ENCODE measurements at places on chromosomes 11 and 22.

DNA sequence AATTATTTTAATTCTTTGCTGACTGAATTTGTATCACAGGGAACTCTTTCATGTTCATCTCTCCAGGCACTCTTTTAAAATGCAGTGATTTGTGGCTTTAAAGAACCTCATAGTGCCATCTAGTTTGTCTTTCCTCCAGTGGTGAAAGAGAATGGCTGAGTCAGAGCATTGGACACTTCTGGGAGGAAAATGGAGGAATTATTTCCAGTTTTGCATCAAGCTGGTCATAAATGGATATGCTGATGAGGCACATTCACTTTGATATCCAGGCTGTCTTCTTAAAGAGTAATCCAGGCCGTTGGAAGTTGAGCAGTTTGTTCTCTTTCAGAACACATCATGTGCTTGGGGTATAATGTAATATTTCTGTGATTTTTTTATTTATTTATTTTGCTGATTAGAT is 273.7 kb downstream of the DDX10 start:
- no peak for DNase-seq

DNA sequence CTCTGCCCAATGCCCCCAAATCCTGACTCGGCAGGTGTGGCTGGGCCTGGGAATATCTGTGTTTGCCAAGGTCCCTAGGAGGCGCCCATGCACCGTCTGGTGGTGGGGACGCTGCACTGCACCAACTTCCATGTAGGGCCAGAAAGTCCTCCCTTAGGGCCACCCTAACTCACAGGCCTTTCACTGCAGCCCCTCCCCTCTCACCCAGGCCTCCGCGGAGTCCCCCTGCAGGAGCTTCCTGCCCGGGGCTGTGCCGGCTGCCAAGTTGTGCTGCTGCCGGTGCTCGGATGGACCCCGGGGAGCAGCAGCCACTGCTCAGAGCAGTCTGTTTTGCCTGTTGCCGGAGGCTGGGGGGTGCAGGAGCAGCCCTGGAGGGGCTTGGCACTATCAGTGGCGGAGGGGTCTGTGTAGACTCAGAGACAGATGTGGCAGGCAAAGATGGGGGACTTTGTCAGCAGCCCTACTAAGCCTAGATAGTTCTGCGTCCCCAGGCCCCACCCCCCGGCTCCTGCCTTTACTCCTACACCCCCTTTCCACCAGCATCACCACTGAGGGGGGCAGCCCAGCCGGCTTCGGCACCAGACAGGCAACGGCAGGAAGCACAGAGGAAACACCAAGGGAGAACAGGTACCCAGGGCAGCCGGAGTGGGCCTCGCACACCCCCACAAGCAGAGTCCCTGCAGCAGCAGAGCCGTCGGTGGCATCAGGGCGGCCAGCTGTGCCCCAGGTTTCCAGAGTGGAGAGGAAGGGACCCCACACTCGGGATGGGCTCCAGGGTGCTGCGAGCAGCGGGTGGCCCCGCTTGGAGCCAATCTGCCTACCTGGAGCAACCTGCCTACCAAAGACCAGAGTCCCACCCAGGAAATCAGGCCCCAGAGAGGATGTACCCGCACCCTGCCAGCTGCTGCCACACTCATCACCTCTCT is 124.3 kb downstream of the TRIM29 start:
- no peak for DNase-seq

- no peak for DNase-seq
These were observed 10.4 kb upstream of the SREBF2 start for GRCh38 chr22:41822317-41823057.

- no peak for DNase-seq
These were observed 115.4 kb downstream of the C11orf58 start for GRCh38 chr11:16853859-16854258.

DNA sequence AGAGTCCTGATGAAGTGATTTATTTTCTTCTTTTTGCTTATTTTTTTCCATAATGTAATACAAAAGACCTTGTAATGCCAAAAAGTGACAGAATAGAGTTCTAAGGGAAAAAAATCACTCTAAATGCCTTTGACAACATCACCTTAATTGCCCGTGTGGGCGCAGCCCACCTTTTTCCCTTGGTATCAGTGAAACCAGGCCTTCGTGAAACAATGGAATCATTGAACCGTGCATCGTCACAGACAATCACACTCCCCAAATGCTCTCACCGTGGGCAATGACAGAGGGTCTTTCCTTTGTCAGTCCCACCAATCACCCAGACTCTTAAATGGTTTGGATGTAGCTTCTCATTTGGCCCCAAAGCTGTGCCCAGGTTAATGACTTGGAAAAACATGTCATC is 9.6 kb upstream of the SLC6A5 start:
- DNase-seq, result no peak

DNA sequence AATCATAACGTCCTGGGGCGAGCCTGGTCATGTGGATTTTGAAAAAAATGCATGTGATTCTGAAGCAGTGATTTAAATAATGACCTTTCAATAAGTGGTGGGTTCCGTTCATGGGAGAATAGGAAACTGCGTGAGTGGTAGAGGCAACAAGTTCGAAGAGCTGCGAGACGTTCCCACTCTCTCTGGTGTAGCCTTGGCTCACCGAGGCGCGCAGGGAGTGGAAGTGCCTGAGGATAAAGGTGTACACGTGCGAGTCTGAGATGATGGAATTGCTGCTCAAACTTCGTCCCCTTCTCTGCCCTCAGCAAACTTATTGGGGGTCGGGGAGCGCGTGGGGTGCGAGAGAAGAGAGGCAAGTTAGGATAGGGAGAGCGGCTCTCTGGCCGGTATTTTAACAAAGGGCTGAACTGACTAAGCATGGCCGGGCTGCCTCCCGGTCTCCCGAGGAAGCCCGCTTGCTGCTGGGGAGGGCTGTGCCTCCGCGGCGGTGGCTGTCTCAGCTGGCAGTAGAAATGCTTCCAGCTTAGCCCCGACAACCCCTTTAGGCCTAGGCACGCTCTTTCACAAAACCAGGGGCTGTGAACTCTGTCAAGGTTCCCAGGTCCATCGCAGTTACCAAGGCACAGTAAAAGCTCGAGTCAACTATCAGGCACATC is 875 bp upstream of the STT3A start:
- DNase-seq, result peak; percentile 9

DNA sequence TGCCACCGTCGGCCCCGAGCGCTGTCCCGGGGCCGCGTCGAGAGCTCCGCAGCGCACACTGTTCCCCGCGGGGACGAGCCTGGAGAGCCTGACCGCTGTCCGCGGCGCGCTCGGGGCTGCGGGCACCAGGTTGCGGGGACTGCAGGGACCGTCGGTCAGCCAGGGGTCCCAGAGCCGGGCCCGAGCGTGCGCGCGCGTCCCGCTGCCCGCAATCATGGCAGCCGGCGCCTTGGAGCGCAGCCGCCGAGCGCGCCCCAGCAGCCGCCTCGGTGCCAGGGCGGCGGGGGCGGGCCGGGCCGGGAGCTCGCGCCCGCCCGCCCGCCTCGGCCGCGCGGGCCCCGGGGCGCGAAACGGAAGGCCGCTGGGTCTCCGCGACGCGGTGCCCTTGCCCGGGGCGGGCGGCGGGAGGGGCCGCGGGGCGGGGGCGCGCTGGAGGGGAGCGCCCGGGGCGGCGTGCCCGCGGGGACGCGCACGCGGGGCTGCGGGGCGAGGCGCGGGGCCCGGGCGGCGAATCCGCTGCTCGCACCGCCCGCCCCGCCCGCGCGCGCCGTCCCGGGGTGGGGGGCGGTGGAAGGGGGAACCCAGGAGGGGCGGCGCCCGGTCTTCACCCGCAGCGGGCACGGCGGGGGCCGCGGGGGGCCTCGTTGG is 79.4 kb upstream of the PPARA start:
- no peak for DNase-seq

GRCh38 chr11:41497974-41498373 is 38.5 kb upstream of the LRRC4C start:
- DNase-seq, result no peak

DNA sequence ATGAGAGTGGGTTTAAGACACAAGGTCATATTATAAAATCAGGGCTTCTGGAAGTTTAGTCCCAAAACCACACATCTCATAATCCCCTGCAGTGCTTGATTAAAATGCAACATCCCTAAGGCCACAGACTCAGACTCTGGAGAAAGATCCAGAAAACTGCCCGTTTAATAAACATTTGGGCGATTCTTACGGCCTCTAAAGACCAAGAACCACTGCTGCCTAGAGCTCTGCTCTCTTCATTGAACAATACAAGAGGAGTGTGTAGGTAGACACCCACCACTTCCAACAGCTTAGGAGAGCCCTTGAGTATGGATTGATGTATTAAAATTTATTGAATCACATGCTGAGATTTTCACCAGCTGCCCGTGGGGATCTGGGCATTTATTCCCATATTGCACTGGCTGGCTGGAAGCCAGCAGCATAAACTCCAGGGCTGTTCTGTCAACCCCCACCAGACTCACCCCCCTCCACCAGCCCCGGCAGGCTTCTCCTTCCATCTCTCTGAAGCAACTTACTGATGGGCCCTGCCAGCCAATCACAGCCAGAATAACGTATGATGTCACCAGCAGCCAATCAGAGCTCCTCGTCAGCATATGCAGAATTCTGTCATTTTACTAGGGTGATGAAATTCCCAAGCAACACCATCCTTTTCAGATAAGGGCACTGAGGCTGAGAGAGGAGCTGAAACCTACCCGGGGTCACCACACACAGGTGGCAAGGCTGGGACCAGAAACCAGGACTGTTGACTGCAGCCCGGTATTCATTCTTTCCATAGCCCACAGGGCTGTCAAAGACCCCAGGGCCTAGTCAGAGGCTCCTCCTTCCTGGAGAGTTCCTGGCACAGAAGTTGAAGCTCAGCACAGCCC is 749 bp upstream of the BEST1 start:
- DNase-seq, result no peak

DNA sequence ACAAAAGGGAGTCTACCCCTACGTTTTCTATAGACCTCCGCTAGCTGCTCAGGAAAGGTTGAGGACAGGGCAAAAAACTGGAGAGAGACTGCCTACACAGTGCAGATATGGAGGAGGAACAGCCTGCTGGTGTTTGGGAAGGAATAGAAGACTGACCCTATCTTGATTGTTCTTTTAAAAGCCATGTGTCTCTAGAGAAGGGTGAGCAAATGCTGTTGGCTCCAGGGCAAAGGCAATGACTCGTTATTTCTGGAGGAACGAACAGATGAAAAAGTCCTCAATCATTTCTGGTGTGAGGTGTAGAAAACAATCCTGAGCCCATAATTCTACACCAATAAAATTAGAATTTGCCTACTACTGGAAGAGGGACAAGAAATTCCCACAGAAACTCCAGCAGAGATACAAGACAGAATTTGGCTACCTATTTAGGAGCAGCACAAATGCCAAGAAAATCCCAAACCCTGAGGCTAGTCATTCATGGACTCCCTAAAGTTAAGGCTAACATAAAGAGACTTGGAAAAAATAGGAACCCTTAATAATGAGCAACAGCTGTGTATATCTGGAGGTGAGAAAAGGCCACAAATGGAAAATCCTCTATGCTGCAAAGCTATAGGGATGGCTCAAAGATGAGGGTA is 1206.3 kb upstream of the CNTN5 start:
- DNase-seq, result no peak

- no peak for DNase-seq
These were observed 42.4 kb upstream of the NNMT start for GRCh38 chr11:114253771-114254170.

DNA sequence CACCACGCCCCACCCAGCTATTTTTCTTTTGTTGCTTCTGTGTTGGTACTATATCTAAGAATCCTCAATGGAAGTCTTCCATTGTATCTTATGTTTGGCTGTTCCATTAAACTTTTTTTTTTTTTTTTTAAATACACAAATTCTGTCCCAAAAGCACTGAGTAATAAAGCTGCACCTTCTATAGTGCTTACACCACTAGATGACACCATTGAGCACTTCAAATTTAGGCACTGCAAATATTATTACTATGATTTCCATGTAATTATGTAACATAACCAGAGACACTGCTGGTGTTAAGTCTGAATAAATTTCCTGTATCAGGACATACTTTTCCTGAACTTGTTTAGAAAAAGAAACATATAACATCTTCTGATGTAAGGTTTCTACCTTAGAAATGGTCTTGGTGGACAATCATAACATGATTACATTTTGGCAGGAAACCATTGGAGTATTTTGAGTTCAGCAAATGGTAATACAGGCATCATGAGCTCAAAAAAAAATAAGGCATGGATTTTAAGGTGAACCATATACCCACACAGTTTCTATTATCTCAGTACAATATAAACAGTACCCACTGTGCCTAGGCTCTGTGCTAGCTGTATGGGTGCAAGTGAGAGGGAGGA is 110.5 kb downstream of the ATG16L2 start:
- no peak for DNase-seq

GRCh38 chr11:45110562-45110961 is 35.9 kb upstream of the PRDM11 start:
- DNase-seq, result no peak

DNA sequence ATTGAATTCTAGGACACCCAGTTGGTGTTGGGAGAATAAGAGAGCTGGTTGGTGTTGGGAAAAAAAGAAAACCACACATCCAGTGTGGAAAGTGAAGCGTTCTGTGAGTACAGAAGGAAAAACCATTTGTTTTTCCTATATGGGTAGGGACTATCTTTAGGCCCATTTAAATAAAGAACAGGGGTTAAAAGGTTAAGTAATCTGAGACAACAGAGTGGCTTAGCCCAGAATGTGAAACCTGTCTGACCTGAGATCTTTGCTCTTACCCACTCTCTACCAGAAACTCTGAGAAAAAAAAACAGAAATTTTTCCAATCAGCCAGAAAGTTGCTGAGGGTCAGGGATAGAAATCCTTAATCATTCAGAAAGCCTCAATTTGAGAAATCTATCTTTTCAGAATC is 59.8 kb upstream of the LRRC55 start:
- DNase-seq, result no peak

- no peak for DNase-seq
These were observed 541.7 kb downstream of the NTM start for GRCh38 chr11:131912134-131912533.

GRCh38 chr11:69134957-69135356 is 20.8 kb upstream of the SMIM38 start:
- DNase-seq, result no peak

GRCh38 chr22:35393116-35394010 is 6.6 kb upstream of the MCM5 start:
- no peak for DNase-seq

DNA sequence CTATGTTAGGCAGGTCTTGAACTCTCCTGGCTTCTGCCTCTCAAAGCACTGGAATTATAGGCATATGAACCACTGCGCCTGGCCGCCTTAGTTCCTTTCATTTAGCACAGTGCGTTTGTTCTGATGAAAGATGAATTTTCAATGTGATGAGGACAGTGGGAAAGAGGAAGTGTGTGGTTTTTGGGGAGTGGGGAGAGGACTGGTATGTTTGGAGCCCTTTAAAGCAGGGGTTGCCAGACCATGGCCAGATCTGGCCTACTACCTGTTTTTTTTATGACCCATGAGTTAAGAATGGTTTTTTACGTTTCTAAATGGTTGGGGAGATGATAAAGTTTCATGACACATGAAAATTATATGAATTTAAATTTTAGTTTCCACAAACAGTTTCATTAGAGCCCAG is 12.5 kb downstream of the ATXN10 start:
- no peak for DNase-seq

- no peak for DNase-seq
These were observed 80.1 kb upstream of the E2F8 start for GRCh38 chr11:19320827-19321226.
